ENCODE measurements at places on chromosomes 3 and 15.

DNA sequence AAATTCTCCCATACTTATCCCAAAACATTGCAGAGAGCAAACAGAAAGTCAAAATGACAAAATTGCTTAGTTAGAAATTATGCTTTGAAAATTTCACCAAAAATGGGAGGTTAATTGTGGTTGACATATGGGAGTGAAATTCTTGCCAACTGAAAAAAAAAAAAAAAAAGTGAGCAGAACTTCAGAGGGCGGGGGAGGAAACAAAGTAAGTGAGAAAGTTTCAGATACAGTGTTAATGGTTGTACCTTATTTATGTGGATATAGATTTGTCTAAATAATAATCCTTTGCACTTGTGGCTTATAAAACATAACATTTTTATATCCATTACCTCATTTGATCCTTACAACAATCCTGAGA lies 91.5 kb upstream of the RAP2B start:
- no peak for DNase-seq

DNA sequence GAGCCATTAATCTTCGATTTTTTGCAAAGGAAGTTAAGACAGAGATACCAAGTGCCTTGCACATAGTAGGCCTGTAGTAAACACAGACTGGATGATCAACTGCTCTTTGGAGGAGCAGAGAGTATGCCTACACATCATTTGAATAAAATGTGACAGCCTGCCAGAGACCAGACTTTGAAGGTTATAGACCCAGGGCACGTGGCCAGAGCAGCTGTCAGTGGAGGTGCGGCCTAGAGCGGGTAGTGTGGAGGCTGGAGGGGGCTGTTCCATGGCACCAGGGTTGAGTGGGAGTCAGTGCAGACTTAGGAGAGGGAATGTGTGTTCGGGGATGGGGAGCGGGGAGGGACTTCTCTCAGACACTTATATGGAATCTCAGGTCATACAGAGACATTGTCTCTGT lies 80.8 kb downstream of the SMAD3 start:
- no peak for DNase-seq

GRCh38 chr15:78312957-78313356 lies 13.5 kb upstream of the SKIC8 start:
- DNase-seq = no peak

- DNase-seq = no peak
Measured at GRCh38 chr3:152283492-152284381, 15.0 kb downstream of the MBNL1 start.

DNA sequence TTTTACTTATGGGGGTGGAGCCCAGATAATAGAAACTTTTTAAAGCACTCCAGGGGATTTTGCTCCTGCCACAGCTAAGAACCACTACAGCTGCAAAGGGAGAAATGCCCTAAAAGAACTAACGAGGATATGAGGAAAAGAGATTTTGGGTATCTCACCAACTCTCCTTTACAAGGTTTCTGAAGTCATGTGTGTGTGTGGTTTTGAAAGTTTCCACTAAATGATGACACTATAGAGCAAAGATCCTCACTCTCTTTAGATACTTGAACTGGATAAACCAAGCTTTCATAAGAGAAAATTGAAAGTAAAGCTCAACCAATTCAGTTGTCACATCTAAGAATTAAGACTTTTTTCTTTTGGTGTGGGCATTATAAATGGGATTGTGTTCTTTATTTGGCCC lies 455.3 kb upstream of the ALCAM start:
- no peak for DNase-seq

DNA sequence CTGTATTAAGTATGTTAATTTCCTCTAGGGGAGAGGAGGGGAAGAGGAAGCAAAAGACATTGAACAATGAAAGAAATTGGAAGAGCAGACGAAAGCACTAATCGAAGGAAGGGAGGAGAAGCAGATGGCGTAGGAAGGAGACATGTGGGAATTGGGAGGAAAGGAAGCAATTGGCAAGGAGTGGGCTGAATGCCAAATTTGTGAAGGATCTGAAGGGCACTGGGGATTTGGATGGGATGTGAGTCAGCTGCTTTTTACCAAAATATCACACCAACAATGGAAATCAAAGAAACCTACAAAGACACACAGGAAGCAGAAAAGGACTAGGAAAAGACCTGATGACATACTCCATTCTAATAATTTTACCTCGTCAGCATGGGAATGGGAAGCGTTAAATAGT lies 1029.8 kb downstream of the ROBO1 start:
- DNase-seq = no peak

DNA sequence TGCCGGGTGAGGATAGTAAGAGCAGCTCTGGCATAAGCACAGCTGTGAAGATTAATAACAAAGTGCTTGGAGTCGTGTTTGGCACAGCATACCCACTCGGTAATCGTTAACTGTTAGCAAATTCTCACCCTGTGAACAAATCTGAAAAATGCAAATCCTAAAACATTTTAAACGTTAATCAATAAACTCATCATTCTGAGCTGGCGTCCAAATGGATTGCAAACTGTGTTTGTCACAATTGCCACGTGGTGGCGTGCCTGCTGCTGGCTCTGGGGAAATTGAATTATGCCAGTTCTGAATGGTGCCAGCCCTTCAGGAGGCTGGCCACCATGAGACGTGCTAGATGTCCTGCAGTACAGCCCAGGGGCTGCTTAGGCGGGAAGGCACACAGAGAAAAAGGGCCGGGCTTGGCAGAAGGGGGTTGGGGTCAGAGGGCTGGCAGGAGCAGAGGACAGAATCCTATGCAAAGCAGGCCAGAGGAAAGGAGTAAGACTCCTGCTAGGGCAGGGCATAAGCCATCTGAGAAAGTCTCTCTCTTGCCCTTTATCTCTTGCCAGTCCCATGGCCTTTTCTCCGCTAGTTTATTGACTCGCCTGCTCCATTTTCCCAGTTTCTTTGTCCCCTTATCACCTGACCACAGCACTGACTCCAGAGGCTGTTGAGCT lies 22.1 kb upstream of the POLG start:
- DNase-seq = no peak

GRCh38 chr3:3316521-3316920 lies 137.0 kb upstream of the CRBN start:
- no peak for DNase-seq

GRCh38 chr15:37888356-37888755 lies 46.1 kb upstream of the TMCO5A start:
- no peak for DNase-seq

DNA sequence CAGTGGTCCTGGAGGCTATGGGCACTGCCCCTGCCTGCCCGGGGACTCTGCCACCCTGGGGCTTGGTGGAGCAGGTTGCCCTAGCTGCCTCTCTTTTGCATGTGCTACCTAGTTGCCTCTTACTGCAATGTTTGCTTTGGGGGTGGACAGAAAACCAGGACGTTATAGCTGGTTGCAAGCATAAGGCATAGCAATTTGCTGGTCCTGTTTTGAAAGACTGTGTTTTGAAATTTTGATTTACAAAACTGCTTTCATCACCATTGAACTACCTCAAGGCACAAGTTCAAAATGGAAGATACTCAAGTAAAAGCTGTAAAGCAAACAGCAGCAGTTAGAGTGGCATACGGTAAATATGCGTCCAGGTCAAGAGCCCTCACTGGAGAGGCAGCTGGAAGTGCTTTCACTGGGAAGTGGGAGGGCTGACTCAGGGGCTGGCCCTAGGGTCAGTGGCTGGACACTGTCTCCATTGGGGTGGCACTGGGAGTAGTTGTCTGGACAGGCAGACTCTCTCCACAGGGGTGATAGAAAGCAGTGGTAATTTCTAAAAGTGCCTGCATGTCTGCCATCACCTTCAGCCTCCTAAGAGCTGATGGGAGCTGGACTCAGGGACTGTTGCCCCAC lies 138.1 kb downstream of the CHDH start:
- DNase-seq = no peak

GRCh38 chr3:192957441-192958021 lies 39.9 kb upstream of the MB21D2 start:
- no peak for DNase-seq

GRCh38 chr15:73334086-73334485 lies 34.7 kb downstream of the HCN4 start:
- DNase-seq = peak; percentile 26

- DNase-seq = no peak
Measured at GRCh38 chr3:127717357-127718244, 44.8 kb downstream of the ABTB1 start.

- DNase-seq = no peak
Measured at GRCh38 chr3:136396916-136397315, 146.8 kb downstream of the PCCB start.

- no peak for DNase-seq
Measured at GRCh38 chr3:58111513-58112184, 99.1 kb downstream of the DNASE1L3 start.

DNA sequence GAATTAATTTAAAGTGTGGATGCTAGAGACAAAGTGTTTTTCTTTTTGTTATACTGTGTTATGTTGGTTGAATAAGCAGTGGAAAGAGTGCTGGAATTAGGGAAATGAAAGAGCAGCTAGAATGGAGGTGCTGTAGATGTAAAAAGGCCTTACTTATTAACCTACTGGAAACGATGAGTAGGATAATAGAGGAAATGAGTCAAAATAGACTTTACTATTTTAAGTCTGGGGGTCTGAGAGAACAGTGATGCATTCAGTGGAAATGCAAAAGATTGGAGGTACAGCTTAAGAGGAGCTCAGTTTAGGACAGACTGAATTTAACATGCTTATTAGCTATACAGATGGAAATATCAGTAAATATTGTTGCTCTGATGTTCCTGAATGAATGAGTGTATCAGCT lies 674.0 kb downstream of the OTOL1 start:
- no peak for DNase-seq

DNA sequence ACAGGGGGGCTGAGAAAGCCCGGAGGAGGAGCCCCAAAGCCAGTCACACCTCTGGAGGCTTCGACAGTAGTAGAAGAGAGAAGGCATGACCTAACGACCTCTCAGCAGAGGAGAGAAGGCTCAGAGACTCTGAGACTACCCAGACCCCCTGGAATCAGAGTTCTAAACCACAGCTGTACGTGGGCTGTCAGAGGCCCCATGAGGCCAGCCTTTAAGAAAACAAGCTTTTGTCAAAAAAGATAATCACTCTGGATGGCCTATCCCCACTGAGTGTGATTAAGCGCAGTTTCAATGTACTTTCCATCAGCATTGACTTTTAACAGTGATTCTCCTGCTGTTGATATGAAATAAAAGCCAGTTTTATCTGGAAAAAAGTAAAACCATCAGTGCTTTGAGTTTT lies 330.3 kb downstream of the CLSTN2 start:
- no peak for DNase-seq

DNA sequence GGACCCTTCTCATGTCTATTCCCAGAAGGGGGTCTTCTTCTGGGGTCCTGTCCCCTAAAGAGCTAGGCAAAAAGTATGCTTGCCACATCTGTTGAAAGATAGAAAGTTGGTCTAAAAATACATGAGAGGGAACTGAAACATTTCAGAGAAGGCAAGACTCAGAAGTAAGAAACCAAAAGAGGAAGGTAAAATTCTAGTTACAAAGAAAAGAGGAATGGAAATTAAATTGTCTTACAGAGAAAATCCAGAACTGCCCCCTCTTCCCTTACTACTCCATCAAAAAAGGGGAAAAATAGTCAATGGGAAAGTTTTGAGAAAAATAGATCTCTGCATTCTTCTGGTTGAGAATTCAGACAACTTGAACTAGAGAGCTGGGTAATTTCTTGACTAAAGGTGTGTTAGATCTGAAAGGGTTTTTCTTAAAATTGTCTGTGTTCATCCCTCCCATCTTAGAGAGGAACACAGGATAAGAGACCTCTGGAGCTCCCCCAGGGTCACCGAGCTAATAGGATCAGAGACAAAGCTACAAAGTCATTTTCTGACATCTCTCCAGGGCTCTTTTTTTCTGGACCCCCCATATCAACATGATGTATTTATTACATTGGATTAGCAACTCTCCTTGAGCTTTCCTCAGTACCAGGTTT lies 32.3 kb upstream of the CCR2 start:
- no peak for DNase-seq

- peak; percentile 34 for DNase-seq
Measured at GRCh38 chr3:11198495-11198894, 44.2 kb downstream of the HRH1 start.

- peak; percentile 69 for DNase-seq
Measured at GRCh38 chr3:30894521-30895251, at the start of gene GADL1. GADL1 (minus strand) TSS chr3:30894661; CDS start chr3:30894614, 47 bp downstream.

GRCh38 chr3:145776782-145777408 lies 384.1 kb downstream of the PLOD2 start:
- no peak for DNase-seq

DNA sequence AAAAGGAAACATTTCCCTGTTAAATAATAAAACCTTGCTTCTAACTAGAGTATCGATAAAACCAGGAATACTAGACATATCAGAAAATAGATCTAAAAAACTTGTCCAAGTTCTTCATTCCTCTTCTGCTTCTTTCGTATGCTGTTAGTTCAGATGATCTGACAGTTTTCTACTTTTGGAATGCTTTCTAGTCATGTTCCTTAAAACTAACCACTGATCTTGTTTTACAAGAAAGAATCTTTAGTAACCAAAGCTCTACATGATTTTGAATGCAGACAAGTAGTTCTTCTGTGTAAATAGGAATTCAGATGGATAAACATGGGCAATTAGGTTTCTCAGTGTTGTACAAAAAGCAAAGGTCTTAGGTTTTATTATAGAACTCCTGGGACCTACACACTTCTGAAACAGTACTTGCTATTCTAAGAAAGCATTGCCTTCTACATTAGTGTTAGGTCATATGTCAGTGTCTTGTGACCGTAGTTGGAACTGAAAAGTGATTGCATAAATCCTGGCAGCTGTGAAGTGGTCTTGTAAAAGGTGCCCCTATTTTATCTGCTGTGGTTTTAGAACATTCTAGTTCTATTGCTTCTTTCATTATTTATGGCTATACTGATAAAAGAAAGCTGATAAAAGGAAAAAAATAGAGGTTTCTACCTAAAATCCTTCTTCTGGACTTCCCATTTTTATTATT lies 40.7 kb downstream of the SNRK start:
- no peak for DNase-seq

GRCh38 chr3:69052472-69052898 lies 352 bp upstream of the TMF1 start:
- no peak for DNase-seq

GRCh38 chr3:157239082-157239704 lies 79.2 kb upstream of the CCNL1 start:
- peak; percentile 79 for DNase-seq
